ENCODE measurements at places on chromosomes 2 and 18.

DNA sequence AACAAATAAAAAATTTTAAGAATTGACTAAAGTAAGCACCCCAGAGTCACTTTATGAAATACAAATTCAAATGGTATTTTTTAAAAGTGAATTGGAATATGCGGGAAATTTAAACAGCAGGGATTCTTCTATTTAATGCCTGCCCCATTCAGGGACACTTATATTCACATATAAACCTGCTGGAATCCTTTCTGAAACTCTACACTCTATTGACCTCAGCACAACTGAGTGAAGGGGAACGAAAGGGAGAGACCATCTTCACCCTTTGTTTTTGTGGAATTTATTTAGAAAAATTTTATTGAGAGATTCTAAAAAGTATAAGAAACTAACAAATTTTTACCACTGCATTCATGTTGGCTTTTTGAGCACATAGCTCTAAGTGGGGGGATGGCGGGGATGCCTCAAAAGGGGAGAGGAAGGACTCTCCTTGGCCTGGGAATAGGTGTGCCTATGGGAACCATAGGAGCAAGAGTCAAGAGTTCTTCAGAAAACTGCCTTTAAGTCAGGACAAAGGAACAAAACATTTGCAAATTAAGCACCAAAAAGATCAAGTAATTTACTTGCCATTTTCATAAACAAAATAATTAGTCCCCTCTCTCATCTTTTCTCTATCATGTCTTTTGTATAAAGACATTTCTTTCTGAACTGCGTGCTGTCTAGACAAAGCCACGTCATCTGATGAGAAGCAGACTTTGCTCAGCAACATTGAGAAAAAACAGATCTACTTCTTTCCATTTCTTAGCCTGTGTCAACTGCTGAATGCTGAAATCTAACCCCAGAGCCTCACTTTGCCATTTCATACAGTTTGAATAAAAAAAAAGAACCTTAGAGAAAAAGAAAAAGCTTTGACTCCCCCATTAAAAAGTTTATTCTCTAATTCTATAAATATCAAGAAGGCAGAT is 21.6 kb upstream of the FLACC1 start:
- no peak for DNase-seq

GRCh38 chr2:121089166-121089510 is 195.9 kb downstream of the TFCP2L1 start:
- DNase-seq, result no peak

- DNase-seq, result no peak
These were observed 19.9 kb upstream of the SLC9A2 start for GRCh38 chr2:102599486-102599885.

DNA sequence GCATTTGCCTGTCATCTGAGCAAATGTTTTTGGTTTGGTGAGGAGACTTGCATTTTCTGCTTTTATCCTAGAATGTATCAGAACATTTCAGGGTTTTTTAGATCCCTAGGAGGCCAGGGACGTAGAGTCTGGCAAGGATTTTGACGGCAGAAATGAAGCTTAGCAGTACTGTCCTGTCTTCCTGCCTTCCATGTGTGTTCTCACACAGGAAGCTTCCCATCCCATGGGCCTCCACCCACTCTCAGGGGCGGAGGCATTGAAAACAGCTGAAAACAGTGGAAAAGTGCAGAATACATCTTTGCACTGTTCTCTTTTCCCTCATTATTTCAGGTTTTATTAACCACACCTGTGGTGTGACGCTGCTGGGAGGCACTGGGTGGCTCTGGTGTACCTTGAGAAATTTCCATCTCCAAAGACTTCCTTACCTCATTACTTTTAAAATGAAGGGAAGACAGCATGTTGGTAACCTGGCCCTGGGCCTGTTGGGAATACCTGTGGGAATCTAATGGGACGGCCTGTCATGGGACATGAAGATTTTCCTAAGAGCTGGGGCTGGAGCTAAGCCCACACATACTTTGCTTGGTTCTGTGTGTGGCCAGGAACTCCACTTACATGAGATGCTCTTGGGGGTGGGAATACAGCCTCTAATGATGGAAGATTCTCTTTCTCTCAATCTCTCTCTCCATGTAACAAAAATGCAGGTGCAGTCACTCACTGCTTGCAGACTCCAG is 20.5 kb downstream of the PCARE start:
- DNase-seq, result no peak

DNA sequence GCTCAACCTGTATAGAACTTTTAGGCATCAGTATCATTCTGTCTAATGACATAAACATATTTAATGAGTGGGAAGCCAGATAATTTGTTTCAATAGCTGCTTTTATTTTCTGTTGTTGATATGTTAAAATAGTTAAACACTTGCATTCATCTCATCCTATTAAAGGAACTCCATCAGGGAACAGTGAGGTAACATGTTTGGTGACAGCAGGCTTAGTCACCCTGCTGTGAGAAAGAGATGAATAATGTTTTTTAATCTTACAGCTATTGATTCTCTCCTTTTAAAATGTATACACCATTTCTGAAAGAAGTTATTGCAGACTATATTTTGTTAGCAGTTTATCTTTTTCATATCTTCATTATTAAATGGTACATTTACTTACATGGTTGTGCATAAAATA is 123.3 kb upstream of the CWC22 start:
- peak; percentile 20 for DNase-seq

DNA sequence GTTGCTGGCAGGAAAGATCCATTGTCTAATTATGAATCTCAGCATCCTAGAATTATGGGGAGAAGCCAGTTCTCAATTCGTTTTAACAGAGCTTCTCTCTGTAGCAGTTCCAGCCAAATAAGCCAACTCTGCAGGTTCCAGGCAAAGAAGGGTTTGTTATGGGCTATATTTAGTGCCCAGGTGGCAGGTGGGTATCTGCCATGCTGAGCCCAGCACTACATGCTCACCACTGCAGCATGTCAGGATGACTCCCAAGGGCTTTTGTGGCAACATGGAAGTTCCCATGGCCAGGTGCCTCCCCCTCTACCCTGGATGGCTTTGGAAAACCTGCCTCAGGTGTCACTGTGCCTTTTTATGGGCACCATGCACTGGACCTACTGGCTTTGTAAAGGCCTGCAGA is 137.7 kb upstream of the MSH6 start:
- DNase-seq, result no peak

DNA sequence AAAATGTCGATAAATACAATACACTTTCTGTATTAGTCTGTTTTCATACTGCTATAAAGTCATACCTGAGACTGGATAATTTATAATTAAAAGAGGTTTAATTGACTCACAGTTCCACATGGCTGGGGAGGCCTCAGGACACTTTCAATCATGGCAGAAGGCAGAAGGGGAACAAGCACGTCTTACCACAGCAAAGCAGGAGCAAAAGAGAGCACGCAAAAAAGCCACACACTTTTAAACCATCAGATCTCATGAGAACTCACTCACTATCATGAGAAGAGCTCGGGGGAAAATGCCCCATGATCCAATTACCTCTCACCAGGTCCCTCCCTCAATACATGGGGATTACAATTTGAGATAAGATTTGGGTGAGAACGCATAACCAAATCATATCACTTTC is 256.7 kb downstream of the ANAPC1 start:
- no peak for DNase-seq

DNA sequence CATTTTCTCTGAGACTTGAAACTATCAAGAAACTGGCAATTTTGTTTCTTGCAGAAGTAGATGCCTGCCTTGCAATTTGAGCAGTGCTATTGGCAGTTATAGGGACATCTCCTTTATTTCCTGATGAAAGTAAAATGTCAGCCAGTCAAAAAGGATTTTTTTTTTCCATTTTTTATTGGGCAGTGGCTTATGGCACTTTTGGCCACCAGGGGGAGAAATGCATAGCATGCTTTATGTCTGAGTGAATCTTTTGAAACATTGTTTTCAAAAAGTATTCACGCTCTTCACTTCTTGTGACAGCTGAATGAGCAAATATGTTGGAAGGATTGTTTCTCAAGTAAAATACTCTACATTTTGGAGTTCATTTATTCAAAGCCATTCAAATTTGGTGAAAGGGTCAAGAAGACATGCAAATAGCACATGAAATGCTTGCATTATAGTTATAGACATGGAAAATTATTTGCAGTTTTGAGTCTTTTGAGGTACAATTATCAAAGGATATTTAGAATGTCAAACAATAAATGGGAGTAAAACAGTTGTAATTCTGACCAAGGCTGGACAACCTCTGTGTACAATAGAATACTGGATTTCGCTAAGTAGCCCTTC is 491.0 kb downstream of the CDH2 start:
- peak; percentile 60 for DNase-seq

GRCh38 chr2:66555501-66556324 is 120.8 kb downstream of the MEIS1 start:
- DNase-seq, result no peak

DNA sequence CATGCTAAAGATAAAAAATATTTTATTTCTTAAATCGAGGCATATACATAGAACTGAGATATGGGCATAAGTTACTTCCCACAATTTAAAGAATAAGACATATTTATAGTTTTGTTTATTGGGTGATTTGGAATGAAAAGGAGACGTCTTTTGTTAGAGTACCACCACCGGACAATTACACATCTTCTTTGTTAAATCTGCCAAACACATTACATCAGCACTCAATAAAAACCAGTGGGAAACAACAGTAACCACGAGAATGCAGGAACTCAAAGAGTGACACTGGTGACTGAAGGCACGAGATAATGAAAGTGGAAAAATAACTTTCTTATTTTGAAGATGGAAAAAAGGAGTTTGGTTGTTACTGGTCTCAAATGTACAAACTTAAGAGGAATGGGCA is 92.6 kb upstream of the TFCP2L1 start:
- DNase-seq, result peak; percentile 33

DNA sequence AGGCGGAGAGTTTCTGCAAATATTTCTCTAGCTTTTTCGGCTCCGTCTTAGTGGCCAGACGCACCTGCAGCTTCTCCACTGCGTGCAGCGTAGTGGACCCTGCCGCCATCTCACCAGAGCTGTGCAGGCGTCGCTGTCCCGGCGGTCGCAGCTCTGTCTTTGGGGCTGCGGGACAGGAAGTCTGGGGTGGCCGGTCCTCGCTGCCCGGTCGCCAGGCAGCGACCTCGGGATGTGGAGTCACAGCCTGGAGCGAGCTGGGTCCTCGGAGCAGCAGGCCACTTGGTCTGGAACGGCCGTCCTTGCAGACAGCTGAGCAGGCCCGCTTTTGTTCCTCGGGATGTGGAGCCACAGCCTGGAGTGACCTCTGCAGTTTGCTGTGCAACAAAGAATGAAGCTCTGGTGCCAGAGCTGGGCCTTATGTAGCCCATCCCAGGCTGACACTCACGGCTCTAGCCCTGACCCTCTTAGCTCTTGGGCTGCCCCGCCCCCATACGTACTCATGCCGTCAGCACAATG is at the start of gene ELOA2:
Gene ELOA2 (minus strand): TSS at position 466 of the 516 bp plus-strand sequence. CDS start 357 bp downstream, at position 109.
- no peak for DNase-seq

DNA sequence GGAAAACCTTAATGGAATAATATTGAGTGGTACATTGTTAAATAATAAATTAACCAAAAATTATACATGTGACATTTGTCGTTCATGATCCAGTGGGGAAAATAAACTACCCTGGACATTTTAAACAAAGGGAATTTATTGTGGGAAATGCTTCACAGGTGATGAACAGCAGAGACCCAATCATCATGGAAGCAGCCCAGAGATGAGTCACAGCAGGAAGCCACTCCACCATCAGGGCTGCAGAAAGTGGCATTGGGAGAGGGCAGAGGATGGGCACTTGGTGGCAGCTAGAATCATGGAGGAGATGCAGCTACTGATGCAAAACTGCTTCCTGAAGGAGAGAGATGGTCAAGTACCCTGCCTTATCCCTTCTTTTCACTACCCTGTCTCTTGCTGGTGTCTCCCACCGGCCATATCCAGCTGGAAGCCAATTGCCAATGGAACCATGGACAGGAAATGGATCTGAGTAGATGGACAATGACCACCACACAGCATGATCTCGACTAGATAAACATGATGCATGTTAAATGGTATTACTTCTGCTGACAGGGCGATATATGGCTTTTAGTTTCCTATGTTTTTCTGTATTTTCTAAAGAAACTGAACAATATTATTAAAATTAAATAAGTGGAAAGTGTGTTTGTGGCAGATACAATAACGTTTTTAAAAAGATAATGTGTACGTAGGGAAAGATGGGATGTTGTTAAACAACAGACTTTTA is 139.8 kb downstream of the RPIA start:
- DNase-seq, result no peak

DNA sequence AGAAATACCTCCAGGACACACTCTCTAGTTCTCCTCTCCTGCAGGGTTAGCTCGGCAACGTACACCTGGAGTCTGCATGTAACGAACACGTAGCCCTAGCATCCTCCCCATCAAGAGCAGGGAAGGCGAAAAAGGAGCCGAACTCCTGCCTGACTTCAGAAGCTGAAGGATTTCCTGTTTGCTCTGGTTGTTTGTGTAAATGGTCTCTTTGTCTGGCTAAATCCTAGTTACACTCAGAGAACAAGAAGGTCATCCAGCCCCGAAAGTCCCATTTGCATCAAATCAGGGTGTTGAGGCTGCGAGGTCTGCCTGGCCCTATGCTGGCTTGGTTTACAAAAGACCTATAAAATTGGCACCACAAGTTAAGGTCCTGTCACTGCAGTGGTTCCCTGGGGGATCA is 66.4 kb upstream of the POMC start:
- no peak for DNase-seq

DNA sequence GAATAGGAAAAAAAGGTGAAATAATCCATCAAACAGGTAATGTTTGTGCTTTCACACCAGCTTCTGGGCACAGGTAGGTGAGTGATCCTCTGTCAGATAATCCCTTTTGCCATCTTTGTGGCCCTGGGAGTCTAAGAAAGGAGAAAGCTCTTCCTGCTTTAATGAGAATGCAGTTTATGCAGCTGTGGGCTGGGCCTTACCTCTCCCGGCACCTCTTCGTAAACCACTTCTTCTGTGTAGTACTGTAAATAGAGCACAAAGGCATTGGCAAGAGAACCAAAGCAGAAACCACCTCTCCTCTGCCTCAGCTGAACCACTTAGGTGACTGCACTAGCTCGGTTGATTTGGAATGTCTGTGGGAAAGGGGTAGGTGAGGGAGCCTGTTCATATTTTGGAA is 4.9 kb downstream of the NEB start:
- DNase-seq, result no peak

GRCh38 chr2:160666154-160667060 is 172.8 kb upstream of the RBMS1 start:
- DNase-seq, result peak; percentile 98

- DNase-seq, result no peak
These were observed 402.4 kb downstream of the SATB2 start for GRCh38 chr2:199055336-199055735.

DNA sequence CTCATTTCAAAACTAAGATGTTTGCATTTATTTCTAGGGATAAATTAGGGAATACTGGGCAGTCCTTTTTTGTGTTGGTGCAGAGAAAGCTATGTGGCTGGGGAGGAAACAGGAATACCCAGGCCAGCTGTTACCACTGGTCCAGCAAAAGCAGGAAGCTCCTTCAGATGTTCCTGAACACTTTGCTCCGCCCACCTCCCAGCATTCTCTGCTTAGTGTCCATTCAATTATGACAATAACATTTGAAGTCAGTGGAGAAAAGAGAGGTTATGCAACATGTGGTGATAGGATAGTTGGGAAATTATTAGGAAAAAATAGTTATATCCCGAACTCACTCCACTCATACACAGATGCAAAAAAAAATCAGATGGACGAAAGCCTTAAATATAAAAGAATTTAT is 22.1 kb upstream of the ARPC2 start:
- DNase-seq, result no peak

GRCh38 chr2:161228511-161229240 is 68.4 kb downstream of the TANK start:
- no peak for DNase-seq

- DNase-seq, result no peak
These were observed 6.8 kb downstream of the SFT2D3 start for GRCh38 chr2:127707890-127708648.

All from brain microvascular endothelial cell (primary cell).